Muscle of leg (tissue), 16 donors: ENCODE measurements at places on chromosomes 12 and 14. TPM values are rescaled to one million over a fixed set of nuclear protein-coding genes. Genes with fewer than 3 reads are reported as not detected.

Gene TSHR
- total RNA-seq: 0.31 TPM

GRCh38 chr12:105171691-105172436 is 64.1 kb downstream of the APPL2 start:
- no peak overlapping the region for H3K4me3 ChIP-seq
- H3K4me1 ChIP-seq: no peaks in the 10 kb centered on the region
- H3K27me3 ChIP-seq: no peaks in the 10 kb centered on the region
- DNase-seq: no peak

Gene PRKD1
- total RNA-seq: 14.0 TPM

Gene ITGB7
- total RNA-seq: 0.80 TPM

DNA sequence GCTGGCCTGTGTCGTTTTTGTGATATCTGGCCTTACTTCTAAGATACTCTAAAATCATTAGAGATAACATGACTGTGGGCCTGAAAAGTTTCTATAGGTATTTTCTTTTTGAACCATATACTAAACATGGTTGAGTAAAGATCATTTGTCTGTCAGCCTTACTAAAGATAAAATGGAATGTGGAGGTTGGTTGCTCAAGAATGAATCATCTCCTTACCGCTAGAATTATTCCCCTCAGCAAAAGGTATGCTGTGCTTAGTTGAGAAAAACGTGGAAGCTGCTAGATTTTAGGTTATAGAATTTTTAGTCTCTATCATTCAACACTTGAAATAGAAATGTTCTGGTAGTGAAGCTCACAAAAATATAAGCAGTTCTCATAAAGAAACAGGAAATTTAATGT is 407.3 kb downstream of the AEBP2 start:
- no peaks in the 10 kb centered on the region for H3K27me3 ChIP-seq
- no peak overlapping the region for H3K4me3 ChIP-seq
- H3K27ac ChIP-seq: no peak overlapping the region
- no peaks in the 10 kb centered on the region for H3K4me1 ChIP-seq
- DNase-seq: no peak

Gene GPR65
- 0.53 TPM for total RNA-seq

Gene TRPV4
- total RNA-seq: 0.13 TPM

Gene RAB2B
- total RNA-seq: 20.0 TPM

Gene PTPN21
- total RNA-seq: 23.9 TPM

DNA sequence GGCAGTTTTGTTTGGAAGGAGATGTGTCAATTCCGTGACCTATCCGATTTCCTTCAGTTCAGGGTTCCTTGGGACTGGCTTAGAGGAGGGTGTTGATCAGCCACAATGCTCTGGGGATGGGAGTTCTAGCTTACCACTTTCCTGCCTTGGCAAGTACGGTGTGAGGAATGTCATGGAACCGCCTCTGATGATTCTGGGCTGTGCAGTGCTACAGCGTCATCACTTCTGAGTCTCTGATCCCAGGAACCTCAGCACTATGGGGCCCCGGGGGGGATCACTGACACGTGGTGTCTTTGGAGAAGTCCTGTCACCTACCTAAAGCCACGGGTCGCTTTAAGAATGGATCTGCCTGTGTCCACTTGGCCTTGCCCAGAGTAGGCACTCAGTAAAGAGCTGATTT is 271.5 kb upstream of the FKBP4 start:
- H3K4me1 ChIP-seq: no peaks in the 10 kb centered on the region
- H3K36me3 ChIP-seq: no peaks in the 10 kb centered on the region
- no peak overlapping the region for H3K27ac ChIP-seq
- H3K27me3 ChIP-seq: peaks cover under 1% of the 10 kb centered on the region
- no peak overlapping the region for H3K4me3 ChIP-seq

GRCh38 chr12:57810450-57810849 is 8.1 kb downstream of the AVIL start:
- no peak overlapping the region for H3K27ac ChIP-seq
- H3K4me1 ChIP-seq: peaks cover 11% of the 10 kb centered on the region
- no peak overlapping the region for H3K4me3 ChIP-seq
- H3K27me3 ChIP-seq: no peaks in the 10 kb centered on the region
- peak; percentile 24 for DNase-seq

- H3K27me3 ChIP-seq: no peaks in the 10 kb centered on the region
- no peaks in the 10 kb centered on the region for H3K4me1 ChIP-seq
- DNase-seq: no peak
- H3K36me3 ChIP-seq: no peaks in the 10 kb centered on the region
- H3K27ac ChIP-seq: no peak overlapping the region
Observed at GRCh38 chr14:71947947-71948500, 15.8 kb downstream of the RGS6 start.

DNA sequence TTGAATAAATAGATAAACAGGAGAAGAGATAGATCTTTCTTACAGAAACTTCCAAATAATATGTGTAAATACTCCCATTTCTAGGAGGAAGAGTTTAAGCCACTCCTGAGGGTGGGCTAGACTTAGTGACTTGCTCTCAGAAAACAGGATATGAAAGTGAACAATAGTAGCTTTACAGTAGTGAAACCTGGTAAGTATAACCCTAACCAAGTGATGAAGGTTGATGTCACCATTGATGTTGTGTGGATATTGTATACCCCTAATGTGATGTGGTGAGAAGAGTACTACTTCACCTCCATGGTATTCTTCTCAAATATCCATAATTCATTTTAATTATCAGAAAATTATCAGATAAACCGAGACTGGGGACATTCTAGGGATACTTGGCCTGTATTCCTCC is 20.9 kb downstream of the AKAP6 start:
- H3K36me3 ChIP-seq: no peaks in the 10 kb centered on the region
- no peak overlapping the region for H3K4me3 ChIP-seq
- no peak for DNase-seq
- no peak overlapping the region for H3K27ac ChIP-seq
- no peaks in the 10 kb centered on the region for H3K4me1 ChIP-seq

- DNase-seq: peak; percentile 39
- H3K27me3 ChIP-seq: no peaks in the 10 kb centered on the region
- H3K4me1 ChIP-seq: no peaks in the 10 kb centered on the region
- H3K36me3 ChIP-seq: peaks cover 63% of the 10 kb centered on the region
Observed at GRCh38 chr14:74671789-74672188, 41.1 kb downstream of the AREL1 start.

DNA sequence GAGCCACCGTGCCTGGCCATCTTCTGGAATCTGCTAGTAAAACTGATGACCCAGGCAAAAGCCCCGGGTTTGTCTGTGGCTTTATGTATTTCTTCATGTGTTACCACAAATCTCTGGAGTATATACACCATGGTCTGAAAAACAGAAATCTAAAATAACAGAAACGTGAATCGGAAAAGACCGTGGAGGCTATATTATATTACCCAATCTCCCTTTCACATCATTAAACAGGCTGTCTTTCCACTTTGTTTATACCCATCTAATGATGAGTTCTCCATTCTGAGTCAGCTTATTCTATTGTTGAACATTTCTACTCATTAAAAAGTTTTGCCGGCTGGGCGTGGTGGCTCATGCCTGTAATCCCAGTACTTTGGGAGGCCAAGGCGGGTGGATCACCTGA is 9.5 kb upstream of the AJUBA start:
- no peak overlapping the region for H3K4me3 ChIP-seq
- H3K27ac ChIP-seq: no peak overlapping the region
- H3K4me1 ChIP-seq: peaks cover 7% of the 10 kb centered on the region

- no peak overlapping the region for H3K27ac ChIP-seq
- no peaks in the 10 kb centered on the region for H3K4me1 ChIP-seq
- peaks cover 9% of the 10 kb centered on the region for H3K36me3 ChIP-seq
- DNase-seq: peak; percentile 81
- H3K4me3 ChIP-seq: no peak overlapping the region
- no peaks in the 10 kb centered on the region for H3K27me3 ChIP-seq
Observed at GRCh38 chr12:62613081-62613480, 146.5 kb downstream of the MON2 start.
